ENCODE measurements at places on chromosomes 7 and 10. TPM values are rescaled to one million over a fixed set of nuclear protein-coding genes. Genes with fewer than 3 reads are reported as not detected.

DNA sequence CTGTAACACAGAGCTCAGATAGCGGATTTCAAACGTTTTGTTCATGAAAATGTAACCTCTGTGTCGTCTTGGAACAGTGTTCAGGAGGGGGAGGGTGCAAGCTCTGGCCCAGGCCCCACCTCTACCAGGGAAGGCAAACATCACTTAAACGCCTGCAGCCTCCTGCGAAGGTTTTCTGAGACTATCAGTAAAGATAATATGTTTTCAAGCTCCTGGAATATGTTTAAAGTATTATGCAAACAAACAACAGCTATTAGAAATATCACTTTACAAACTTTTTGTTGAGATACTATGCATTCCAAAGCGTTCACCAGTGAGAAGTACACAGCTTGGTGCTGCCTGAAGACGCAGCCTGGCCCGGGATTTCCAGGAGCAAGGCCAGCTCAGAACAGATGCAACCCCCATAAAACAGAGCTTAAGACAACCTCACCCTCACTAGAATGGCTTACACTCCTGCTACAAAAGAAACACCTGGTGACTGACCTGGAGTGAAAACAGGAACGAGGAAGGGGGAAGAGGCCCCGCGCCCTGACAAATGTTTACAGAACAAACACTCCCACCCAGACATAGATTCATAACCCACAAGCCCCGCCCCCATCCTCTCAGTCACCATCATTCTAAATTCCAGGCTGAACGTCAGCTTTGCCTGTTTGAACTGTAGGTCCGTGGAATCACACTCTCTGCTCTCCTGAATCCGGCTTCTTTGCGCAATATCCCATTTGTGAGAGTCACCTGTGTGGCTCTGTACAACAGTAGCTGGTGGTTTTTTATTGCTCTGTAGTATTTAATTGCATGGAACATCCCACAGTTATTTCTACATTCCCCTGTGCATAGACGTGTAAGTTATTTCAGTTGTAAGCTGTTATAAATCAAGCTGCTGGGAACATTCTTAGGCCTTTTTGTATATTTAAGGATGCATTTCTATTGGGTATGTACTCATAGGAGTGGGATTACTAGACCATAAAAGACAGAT, 155.0 kb downstream of the PTPRN2 start:
- peak; percentile 76 for DNase-seq

- no peak for DNase-seq
Observed at GRCh38 chr10:81963606-81964005, 88.6 kb downstream of the NRG3 start.

GRCh38 chr10:92108120-92108519, 182.8 kb downstream of the CPEB3 start:
- DNase-seq = no peak

DNA sequence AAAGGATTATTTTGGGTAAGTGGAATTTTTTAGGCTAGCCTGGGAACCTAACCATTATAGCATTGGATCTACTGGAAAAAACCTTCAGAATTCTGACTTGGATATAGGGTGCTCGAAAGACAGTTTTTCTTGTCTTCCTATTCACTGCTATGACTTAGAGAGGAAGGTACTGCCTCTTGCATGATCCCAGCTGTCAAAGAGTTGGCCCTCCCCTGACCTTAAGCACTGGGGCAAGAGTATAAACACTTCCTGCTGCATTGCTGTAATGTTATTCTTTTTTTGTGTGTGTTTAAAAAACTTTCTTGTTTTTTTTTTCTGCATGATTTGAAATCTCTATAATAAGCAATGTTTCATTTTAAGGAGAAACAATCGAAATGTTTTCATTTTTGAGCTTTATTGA, 113.0 kb downstream of the LRMDA start:
- no peak for DNase-seq

GRCh38 chr7:43538404-43538771, 44.5 kb upstream of the STK17A start:
- no peak for DNase-seq

DNA sequence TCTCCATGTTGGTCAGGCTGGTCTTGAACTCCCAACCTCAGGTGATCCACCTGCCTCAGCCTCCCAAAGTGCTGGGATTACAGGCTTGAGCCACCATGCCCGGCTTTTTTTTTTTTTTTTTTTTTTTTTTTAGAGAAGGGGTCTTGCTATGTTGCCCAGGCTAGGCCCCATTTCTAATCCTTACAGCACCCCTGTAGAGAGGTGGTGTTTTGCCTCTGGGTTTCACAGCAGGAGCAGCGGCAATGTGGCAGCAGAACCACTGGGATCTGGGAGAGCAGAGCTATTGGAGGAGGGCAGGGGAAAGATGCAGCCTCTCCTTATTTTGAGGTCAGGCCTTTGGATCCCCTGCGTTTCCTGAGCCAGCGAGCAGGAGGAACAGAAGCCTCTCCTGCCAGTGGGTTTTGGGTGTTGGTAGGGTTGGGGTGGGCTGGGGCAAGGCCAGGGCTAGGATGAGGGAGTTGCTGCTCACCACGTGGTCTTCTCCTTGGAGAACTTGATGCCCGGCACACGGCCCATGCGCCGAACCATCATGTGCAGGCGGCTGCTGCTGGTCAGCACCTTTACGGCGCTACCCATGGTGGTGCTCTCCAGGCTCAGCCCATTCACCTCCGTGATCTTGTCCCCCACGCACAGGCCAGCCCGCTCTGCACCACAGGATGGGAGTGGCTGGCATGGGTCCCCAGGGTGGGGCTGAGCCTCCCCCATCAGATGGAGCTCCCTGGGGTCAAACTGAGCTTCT, 7.8 kb downstream of the PDZD7 start:
- no peak for DNase-seq

- DNase-seq = no peak
Observed at GRCh38 chr10:89518876-89519842, 16.2 kb downstream of the SLC16A12 start.

GRCh38 chr10:86113983-86114382, 252.6 kb downstream of the GRID1 start:
- no peak for DNase-seq

- DNase-seq = no peak
Observed at GRCh38 chr7:111918461-111918860, 287.7 kb downstream of the DOCK4 start.

DNA sequence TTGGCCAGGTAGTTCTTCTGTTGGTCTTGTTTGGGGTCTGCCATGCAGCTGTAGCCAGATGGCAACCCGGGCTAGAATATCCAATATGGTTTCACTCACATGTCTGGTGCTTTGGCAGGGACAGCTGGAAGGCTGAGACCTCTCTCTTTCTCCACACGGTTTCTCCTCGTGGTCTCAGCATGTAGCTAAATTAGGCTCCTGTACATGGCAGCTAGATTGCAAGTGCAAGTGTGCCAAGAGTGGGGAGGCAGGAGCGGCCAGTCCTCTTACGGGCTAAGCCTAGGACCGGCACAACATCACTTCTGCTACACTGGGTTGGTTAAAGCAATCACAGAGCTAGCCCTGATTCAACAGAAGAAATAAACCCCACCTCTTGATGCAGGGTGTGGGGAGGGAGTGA, 9.3 kb upstream of the PDE1C start:
- DNase-seq = no peak

DNA sequence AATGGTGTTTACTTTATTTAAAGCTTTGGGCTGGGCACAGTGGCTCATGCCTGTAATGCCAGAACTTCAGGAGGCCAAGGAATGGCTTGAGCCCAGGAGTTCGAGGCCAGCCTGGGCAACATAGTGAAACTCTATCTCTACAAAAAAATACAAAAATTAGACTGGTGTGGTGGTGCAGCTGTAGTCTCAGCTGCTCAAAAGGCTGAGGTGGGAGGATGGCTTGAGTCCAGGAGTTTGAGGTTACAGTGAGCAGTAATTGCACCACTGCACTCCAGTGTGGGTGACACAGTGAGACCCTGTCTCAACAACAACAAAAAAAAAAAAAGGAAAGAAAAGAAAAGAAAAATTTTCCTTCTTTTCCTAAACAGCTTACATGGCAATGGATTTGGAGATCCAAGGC, 22.0 kb downstream of the SLC16A9 start:
- DNase-seq = no peak

DNA sequence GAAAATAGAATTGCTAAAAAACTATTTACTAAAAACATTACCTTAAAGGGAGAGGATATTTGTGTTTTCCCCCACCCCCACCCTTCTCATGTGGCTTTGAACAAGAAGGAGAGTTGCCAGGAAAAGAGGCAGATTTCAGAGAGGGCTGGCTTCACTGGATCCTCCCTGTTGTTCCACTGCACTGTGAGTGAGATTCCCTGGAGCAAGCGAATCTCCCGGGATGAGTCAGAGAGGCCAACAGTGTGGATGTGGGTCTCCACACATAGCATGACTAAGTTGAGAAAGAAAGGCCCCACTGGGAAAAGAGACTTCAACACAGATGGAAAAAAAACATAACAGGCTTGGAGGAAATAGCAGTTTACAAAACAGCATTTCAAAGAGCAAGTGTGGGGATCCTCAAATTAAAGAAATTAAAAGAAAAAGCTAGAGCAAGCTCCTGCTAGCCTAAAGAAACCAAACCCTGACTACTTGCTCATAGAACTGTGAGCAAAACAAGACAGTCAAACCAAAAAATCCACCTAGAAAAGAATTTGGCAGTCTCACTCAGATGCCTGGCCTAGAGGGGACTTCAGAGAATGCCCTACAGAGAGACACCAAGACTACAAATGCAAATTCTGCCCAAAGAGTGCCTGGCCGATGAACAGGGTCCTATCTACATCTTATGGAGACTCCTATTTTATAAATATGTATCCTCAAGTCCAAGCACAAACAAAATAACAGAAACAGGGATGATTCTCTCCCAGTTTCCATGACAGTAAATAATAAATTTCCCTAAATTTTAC, 3.4 kb downstream of the CAV1 start:
- DNase-seq = peak; percentile 83

DNA sequence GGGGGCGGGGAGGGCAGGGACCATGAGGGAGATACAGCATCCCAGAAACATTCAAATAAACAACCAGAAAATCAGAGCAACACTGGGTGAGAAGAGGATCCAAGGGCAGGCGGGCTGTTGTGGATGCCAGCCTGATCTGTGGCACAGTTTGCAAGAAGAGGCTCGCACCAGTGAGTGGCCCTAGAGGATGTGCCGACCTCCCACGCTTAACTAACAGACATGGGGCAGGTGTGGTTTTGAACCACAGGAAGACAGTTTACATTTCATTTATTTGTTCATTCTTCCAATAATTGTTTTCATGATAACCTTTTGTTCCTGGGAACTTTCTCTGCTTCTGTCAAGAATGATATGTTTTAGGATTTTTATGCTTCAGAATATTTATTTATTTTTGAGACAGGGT, 115.6 kb downstream of the ZNF248 start:
- no peak for DNase-seq

DNA sequence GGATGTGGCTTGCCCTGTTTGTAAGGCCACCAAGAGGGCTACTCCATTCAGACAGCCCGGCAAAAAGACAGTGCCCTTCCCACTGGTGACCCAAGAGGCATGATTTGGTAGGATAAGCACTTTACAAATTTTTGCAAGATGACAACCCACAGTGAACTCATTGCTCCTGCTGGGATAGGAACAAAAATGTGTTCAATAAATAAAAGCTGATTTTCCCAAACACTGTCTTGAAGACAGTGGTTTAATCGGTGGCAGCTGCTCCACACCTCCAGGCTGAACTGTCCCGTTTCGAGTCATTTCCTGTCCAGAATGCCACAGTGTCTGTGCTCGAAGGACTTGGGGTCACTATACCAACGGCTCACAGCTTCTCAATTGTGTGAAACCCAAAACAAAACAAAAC, 45.1 kb upstream of the NPTX2 start:
- DNase-seq = no peak

GRCh38 chr7:121202834-121203233, 126.0 kb upstream of the WNT16 start:
- DNase-seq = no peak

DNA sequence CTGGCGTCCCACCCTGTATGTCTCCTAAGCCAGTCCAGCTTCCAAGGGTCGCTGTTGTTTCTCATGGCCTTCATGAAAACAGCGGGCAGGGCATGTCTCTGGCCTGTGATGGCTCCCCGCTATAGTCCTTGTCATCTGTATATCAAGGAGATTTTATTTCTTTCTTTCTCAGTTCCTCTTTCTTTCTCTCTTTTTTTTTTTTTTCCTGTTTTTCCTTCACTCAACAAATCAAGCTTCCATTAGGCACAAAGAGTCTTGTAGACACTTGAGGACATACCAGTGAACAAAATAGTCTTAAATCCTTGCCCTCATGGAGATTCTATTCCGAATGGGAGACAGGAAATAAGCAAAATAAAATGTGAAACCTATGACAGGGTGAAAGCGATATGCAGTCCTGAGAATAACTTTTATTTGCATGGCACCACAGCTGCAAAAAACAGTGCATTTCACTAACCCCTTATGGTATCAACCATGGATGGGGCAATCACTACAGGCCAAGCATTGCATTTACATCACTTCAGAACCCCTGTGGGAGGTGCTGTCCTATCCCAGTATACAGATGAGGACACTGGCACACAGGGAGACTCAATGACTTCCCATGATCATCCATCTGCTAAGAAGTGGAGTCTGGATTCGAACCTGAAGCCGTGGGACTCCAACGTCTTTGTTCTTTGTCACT, 50.7 kb downstream of the SYPL1 start:
- no peak for DNase-seq

DNA sequence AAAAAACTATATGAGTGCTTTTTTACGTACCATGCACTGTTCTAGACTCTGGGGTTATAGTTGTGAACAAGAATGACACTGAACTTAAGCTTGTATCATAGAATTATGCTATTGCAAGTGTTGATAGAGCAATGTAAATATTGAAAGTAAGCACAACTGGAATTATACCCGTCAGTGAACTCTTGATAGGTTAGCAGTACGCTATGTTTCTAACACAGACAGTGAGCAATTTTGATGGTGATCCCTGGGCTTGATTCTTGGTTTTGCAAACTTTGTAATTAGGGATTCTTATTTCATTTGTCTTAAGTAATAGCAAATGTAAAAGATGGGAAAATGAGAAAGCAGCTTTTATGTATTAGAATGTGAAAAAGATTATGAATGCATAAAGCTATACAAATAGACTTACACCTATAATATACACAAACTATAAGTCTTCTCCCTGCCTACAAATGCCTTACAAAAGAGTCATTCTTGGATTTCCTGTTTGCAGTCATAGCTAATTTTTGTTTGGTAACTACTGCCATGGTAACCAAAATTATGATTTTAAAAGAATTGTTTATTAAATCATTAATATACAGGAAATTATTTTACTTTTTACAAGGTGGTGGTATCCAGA, 6.7 kb downstream of the TES start:
- DNase-seq = no peak

ELFN1 gene
- total RNA-seq = 0.71 TPM

HOXA11 gene
- 17.3 TPM for total RNA-seq

TMEM236 gene
- 0.14 TPM for total RNA-seq

NPFFR1 gene
- total RNA-seq = 0.04 TPM

CYP3A7 gene
- not detected for total RNA-seq

FIGNL1 gene
- total RNA-seq = 17.0 TPM

C10orf62 gene
- total RNA-seq = not detected

FKBP6 gene
- not detected for total RNA-seq

CYP2C19 gene
- total RNA-seq = not detected

EBF3 gene
- not detected for total RNA-seq

CLRN3 gene
- total RNA-seq = not detected

Data from kidney epithelial cell (primary cell).